ENCODE measurements at places on chromosomes 1 and 21.

DNA sequence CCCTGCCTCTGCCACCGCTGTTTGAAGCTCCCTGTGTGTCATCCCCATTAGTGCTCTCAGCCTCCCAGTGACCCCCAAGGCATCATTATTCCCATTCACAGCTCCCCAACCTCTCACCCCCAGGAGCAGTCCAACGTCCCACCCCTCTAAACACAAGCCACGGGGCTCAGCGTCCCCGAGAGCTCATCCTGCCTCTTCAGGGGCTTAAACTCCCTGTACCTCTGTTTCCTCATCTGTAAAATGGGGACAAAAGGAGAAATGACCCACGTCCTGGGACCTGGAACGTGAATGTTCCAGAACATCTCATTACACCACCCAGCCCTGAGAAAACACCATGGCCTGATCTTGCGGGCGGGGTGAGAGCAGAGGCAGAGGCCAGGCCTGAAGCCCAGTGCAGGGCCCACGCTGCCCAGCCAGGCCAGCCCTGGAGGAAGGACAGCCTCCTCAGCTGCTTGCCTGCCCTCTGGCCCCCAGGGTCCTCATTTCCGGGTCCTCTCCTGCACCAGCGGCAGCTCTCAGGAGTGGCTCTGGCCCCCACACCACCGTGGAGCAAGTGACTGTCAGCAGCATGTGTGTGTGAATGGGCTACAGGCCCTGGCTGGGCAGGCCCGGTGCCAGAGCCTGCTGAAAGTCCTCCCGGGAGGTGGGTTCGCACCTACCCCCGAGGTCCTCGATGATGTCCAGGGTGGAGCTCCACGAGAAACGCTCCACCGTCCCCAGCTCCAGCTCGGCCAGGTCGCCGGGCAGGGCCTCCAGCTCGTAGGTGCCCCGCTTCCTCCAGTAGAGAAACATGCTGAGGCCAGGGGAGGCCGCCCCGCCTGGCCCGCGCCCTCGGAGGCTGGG, 14.1 kb upstream of the PLEKHG5 start:
- no peak for DNase-seq

DNA sequence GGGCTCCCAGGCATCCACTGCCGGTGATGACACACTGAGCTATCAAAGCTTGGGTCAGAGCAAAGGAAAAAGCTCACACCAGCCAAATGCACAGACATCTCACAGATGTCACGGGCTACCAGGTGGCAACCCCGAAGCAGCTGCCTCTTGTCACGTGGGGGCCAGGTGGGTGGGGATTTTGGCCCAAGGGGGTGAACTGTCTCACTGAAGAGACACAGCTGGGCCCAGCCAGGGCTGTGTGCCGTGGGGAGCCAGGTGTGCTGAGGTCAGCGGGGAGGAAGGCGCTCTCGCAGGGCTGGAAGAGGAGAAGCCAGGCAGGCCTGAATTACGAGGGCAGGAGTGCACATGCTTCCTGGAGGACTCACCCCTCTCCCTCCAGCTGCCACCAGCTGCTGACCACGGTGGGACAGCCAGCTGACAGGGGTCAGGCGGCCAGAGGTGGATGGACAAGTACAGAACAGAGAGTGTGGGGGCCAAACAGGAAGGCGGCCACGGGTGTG, 32.4 kb downstream of the KCNN3 start:
- no peak for DNase-seq

DNA sequence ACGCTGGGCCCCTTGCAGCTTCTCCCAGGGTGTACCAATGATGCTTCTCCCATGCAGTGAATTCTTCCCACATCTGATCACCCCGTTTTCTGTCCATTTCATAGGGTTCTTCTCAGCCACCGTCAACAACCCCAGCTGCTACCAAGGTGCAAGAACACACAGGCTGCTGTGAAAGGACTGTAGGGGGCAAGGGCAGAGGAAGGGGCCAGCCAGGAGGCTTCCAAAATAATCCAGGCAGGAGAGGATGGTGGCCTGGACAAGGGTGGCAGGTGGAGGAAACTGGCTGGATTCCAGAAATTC, 113.3 kb upstream of the WNT4 start:
- no peak for DNase-seq

DNA sequence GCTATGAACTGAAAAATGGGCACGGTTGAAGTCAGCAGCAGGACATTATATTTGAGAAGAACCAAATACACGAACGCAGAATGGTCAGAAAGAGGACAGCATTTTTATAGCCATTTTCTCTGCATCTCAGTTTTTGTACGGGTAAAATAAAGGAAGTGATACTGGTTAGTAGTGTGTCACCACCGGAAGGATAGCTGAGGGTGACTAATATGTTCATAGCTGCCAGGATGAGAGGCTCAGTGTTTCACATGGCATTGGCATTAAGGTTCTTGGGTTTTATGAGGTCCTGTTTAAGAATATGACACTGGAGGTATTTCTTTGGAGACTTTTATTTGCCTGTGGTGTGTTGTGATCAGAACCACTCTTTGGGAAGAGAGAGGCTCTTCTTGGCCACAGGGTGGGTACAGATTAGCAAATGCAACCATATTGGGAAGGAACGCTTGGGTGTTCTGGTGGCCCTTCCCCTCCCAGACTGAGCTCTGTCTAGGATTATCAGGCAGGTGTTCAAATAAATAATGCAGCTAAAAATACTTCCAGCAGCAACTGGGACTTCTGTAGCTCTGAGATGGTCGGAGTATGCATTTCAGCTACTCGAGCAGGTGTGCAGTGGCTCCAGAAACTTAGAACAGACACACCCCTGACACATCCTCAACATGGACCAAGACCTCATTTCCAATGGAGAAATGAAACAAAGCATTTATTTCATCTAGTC, 158.2 kb downstream of the PBX1 start:
- peak; percentile 16 for DNase-seq

DNA sequence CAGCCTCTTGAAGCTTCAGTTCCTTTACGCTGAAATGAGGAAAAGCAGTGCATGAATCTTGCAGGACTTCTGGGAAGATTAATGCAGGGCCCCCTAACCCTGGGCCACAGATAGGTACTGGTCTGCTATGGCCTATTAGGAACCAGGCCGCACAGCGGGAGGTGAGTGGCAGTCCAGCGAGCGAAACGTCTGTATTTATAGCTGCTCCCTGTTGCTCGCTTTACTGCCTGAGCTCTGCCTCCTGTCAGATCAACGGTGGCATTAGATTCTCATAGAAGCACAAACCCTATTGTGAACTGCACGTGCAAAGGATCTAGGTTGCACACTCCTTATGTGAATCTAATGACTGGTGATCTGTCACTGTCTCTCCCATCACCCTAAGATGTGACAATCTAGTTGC, 130.2 kb downstream of the CHRM3 start:
- no peak for DNase-seq

GRCh38 chr1:171252482-171252881, 4.2 kb downstream of the FMO1 start:
- DNase-seq, result no peak

GRCh38 chr1:9416506-9416905, 122.8 kb upstream of the SLC25A33 start:
- DNase-seq, result no peak

- no peak for DNase-seq
Measured at GRCh38 chr1:107467286-107467685, 326.4 kb downstream of the NTNG1 start.

- DNase-seq, result no peak
Measured at GRCh38 chr1:67679691-67680090, 5.3 kb upstream of the GADD45A start.

DNA sequence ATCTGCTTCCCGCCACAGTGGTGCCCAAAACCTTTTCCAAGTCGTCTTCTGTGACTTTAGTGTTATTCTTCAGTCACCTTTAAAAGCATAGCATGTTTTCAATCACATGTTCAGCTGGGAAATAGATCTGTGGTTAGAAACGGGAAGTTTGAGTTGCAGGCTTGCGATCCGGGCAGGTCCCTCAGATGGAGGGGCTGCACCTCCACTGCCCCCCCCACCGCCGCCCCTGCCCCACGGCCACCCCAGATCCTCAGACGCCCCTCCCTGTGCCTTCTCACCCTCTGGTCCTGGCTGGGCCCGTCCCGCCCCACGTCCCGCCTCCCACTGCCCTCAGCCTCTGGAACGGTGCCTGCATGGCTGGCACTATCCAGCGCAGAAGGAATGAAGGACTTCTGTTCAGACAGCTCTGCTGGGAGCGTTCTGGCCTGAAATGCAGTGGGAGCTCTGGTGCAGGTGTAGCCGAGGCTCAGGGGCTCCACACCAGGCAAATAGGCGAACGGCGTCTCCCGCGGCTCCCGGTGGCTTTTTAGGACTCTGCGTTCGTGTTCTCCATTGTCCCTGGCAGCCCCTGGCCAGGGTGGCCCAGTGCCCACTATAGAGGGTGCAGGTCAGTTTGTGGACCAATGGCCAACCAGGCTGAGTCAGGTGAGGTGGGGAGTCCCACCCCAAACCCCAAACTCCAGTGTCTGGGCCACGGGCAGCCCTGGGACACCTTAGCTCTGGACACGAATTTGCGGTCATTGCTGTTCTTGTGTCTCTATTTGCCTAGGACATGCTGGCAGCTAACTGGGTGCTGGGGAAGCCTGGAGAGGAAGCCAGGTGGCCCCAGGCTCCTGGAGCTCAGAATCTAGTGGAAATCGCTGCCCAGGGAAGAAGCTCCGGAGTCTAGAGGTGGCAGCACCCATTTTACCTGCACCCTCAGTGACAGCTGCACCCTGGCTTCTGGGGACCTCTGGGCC, 67.1 kb downstream of the FAAP20 start:
- DNase-seq, result peak; percentile 55

DNA sequence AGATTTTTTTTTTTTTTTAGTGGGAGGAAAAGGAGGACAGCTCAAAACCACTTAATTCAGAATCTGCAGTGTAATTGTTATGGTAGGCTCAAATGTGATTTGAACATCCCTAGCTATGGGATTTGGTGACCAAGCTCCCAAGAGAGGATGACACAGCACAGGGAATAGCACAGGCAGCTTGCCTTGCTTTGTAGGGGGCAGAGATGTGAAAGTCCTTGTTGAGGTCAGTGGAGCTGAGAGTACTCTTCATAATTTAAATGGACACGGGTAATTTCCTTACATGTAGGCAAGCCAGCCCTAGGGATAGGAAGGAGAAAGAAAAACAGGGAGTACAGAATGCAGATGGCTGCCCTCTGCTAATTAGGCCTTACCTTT, 3.2 kb upstream of the UCK2 start:
- DNase-seq, result no peak

DNA sequence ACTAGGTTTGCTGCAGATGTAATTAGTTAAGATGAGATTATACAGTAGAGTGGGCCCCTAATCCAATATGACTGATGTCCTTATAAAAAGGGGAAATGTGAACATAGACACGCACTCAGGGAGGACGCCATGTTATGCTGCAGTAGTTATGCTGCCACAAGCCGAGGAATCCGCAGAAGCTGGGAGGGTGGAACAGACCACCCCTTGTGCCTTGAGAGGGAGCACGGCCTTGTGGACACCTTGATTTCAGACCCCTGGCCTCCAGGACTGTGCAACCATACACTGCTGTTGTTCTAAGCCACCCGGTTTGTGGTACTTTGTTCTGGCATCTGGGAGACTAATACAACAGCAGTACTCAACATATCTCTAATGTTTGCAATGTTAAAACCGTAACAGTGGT, 57.9 kb upstream of the HIVEP3 start:
- no peak for DNase-seq

DNA sequence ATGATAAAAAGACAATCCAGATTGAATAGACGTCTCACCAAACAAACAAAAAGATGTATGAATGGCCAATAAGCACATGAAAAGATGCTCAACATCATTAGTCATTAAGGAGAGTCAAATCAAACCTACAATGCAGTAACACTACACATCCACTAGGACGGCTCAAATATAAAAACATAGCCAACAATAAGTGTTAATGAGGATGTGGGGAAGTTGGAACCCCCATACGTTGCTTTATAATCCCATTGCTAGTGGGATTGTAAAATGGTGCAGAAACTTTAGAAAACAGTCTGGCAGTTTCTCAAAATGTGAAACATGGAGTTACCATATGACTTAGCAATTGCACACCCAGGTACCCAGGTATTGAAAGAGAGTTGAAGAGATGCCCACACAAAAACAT, 14.7 kb upstream of the IL24 start:
- DNase-seq, result peak; percentile 3

- peak; percentile 19 for DNase-seq
Measured at GRCh38 chr1:92961896-92962752, 862 bp upstream of the DIPK1A start.

- peak; percentile 24 for DNase-seq
Measured at GRCh38 chr1:182616130-182617013, 12.2 kb upstream of the RGS16 start.

DNA sequence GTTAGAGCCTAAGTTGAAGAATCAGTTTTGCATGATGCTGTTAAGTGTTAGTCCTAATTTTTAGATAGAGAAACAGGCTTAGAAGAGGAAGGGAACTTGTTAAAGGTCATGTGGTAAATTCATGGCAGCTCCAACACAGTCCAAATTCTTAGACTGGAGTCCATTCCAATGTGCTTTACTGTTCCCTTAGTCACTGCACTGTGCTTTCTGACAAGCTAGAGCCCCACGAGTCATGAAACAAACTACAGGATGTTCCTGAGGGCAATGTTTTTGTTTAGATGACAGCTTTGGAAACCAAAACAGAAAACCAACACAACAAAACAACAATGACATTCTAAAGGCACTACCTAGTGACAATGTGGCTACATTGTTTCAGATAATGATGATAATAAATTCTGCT, 23.1 kb upstream of the RGS4 start:
- DNase-seq, result no peak

- DNase-seq, result no peak
Measured at GRCh38 chr1:59113876-59114457, 182.9 kb upstream of the FGGY start.

DNA sequence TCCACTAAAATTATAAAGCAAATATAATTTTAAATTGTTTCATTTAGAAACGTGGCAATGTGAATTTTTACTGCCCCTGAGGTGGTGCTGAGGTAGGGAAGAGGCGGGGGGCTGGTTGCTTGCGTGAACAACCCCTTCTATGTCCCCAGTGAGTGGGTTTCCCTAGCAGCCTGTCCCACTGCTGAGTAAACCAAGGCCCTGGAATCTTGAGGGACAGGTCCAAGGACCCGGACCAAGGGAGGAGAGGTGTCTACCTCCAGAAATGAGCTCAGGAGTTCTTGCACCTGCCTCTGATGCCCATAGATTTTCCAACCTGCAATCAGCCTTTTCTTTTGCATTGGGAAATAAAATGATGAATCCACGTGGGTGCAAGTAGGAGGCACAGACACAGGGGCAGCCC, 649 bp upstream of the LDLRAD1 start:
- no peak for DNase-seq

DNA sequence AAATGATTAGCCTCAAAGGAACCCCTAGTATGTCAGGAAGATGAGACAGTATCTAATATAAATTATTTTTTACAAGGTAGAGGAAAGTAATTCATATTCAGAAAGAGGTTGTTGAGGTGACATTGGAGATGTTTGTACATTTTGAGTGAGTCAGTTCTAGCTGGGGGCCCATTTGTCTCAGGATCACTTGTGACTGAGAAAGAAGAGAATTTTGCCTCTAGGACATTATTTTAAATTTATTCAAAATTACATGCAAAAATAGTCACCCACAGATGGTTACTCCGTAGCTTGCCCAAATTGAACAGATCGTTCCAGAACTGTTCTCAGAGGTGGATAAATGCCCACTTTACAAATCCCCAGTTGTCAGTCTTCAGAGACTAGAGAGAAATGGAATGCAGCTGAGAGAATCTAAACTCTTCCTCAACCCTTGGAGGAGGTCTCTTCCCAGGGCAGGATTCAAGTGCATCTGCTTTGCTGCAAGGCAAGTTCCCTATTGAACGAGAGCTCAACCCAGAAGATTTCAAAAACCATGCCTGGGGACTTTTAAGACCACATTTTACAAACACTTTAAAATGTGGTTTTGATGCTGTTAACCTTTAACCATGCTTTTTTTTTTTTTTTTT, 987.8 kb upstream of the ADAMTS5 start:
- peak; percentile 30 for DNase-seq
